Heart left ventricle (tissue), 16 donors: ENCODE measurements at places on chromosomes 4 and X.
A peak's percentile ranks its signal among the peaks of the same experiment; 100 is the strongest.

DNA sequence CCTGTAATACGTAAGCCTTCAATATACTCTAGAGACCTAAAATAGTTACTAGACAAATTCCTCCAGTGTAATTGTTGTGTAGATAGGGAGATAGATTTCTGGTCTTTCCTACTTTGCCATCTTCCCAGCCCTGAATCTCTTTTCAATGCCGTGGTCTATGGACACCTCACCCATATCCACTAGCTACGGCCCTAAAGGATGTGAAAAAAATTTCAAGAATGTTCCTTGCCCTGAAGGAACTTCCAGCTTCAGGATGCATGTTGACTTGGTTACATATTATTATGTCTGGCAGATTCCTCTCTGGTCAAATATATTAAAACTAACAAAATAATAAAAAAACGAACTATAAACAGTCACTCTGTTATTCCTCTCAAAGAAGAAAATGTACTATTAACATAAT is 52.4 kb upstream of the TSPAN5 start:
- no peak for DNase-seq

DNA sequence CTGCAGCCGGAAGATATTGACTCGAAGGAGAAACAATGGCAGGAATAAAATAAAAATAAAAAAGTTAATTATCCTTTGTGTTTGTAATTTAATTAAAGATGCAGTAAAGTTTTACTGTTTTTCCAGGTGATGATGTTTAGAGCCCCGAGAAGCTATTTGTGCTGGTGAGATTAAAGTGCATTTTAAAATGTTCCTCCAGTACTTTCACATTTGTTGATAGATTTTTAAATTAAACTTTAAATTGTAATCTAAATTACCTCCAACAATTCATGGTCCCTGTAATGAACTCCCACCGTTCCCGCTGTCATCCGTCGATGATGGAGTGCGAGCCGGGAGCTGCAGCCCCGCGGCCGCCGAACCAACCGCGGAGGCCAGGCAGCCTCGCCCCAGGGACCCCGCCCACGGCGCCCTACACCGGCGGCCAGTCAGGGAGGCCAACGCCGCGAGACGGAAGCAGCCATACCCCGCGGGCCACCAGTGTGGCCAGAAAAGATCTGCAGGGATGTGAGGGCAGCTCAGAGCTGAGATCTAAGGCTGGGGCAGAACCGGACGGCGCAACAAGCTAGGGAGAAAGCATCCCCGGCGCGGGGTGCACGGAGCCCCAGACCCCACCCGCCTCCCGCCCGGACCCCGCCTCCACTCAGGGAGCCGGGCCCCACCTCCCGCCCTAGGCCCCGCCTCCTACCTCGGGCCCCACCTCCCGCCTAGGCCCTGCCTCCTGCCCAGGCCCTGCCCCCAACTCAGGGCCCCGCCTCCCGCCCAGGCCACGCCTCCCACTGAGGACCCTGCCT is 104.0 kb downstream of the FAM53A start:
- peak; percentile 95 for DNase-seq

DNA sequence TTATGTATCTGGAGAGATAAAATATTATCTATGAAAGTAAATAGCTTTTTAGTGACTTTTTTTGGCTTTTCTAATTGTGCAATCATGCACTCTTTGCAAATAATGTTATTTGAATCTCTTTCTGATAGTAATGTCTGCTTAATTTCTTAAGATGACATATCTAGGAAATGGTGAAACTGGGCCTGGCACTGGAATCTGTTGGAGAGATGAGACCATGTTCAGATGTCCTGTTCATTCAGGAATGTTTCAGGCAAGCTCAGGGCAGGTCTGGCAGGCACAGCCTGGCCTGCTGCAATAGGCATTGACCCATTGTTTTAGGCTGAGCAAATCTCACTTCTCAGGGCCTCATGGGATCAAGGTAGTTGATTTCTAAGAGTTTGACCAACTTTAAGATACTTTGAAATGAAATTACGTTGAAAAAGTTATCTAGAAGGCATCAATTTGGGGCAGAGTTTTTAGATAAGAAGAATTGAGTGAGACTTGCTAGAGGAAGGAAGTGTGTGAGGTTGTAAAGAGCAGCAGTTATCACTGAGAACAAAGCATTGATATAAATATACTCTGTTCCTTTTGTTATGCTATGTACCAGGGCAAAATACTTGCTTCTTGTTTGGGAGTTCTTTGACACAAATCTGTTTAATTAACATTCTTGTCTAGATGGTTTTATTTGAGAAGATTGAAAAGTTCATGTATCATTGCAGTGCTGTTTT is 133.0 kb upstream of the LEF1 start:
- DNase-seq = no peak

DNA sequence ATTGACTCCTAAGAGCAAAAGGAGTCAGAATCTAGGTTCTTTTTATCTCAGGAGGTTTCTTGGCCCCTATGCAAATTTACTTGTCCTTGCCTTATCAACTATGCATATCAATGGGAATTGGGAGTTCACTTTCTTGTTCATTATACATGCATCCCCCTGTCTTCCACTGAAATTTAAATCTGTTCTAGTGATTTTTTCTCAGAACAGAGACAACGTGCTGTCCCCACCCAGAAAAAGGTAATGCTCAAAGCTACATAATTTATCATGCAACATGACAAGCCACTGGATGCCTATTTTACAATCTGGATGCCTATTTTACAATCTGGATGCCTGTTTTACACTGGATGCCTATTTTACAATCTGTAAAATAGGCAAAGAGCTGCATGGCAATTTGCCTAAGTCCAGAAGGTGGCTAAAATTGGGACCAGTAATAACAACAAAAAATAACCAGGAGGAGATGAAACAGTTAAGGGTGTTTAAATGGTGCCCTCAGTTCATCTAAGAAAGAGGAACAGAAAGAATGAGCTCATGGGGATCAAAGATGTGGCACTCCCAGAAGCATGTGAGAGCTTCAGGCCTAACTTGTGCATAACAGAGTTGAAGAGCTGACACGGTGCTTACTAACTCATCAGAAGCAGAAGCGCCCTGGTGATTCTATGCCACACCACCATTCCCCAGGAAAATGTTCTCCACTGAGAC is 537.8 kb upstream of the BOD1L1 start:
- DNase-seq = no peak

DNA sequence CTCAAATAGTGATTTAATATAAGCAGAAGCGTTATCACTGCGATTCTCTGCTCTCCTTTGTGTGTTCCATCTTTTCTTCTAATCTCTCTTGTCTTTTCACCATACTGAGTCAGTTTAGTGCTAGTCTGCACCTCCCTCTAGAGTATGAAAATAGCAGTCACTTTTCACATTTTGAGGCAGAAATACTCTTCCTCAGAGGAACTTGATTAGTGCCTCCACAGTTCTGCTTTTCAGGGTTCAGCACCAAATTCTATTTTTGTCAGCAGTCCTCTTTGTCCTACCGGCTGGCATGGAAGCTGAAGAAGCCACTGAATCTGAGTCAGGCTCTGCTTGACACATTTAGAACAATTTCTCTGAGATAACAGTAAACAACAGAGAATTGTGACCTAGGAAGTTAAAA is 49.7 kb upstream of the ANKRD17 start:
- DNase-seq = no peak

DNA sequence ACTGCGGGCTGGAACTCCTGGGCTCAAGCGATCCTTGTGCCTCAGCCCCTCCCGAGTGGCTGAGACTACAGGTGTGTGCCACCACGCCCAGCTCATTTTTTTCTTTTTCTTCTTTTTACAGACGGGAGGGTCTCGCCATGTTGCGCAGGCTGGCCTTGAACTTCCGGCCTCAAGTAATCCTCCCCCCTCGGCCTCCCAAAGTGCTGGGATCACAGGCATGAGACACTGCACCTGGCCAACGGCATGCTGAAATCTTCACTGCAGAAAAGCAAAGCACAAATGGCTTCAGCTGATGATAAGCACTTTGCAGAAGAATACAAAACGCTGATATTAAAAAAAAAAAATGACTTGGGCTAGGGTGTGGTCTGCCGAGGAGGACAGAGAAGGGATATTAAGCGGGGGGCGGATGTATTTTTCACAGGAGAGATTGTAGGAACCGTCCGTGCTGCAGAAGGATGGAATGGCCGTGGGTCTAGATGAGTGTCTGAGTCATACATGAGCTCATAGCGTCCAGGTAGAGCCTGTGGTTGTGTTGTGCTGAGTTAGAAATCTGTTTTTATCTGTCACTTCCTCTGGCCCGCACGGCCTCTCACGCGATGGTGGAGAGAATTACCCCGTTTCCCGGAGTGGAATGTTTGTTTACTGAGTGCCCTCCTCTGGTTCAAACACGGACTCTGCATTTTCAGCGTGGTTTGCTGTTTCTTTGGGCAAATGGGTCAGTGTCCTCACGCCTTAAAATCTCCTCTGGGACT is 8.5 kb upstream of the AKAP17A start:
- DNase-seq = no peak

GRCh38 chrX:47264483-47265173 is 31.8 kb downstream of the USP11 start:
- DNase-seq = no peak
